ENCODE measurements at places on chromosomes 11 and 22.

GRCh38 chr22:45427114-45427513, 13.6 kb downstream of the RIBC2 start:
- no peak for DNase-seq

DNA sequence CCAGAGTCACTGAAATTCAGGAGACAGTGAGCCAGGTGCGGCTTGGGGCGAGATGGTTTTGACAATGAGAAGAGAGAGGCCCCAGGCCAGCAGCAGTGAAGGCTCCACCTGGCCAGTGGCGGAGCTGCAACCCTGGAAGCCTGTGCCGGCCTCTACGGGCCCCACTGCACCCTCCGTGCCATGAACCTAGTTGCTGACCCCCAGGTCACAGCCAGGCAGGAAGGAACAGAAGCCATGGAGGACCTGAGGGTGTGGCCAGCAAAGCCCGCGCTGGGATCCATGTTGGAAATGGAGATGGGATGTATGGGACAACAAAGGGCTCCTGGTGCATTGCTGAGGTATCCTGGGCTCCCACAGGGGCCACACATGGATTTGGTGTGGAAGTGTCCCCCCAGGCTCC, 1528.5 kb downstream of the BRD1 start:
- no peak for DNase-seq

- no peak for DNase-seq
Observed at GRCh38 chr22:37337204-37337943, 55.1 kb downstream of the CYTH4 start.

- DNase-seq, result no peak
Observed at GRCh38 chr11:132035766-132036165, 665.4 kb downstream of the NTM start.

DNA sequence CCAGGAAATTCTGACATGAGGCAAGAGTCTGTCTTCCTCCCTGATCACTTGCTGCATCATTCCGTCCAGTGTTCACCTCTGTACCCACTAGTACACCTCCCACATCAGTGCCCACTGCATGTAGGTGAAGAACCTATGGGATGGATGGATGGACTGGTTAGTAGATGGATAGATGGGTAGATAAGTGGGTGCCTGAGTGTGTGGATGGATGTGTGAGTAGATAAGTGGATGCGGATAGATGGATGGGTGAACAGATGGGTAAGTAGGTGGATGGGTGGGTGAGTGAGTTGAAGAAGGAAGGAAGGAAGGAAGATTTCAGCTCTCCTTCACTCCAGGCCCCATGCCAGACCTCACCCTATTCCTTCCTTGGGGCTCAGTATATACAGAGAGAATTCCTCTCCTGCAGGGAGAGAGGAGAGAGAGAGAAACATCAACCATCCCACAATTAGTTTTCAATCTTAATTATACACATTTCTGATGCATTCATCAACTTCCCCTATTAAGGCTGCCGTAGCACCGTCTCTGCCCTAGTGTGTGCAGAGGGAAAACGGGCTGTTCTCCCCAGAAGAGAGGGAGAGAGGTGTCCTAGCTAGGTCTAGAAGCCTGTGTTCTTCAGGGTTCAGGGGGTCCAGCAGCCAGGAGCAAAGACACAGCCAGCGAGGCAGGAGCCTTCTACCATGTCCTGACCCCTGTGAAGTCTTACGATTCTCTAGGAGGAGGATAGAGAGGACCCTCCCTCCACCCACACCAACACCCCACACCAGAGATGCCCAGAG, 125.3 kb downstream of the BUD13 start:
- DNase-seq, result no peak

DNA sequence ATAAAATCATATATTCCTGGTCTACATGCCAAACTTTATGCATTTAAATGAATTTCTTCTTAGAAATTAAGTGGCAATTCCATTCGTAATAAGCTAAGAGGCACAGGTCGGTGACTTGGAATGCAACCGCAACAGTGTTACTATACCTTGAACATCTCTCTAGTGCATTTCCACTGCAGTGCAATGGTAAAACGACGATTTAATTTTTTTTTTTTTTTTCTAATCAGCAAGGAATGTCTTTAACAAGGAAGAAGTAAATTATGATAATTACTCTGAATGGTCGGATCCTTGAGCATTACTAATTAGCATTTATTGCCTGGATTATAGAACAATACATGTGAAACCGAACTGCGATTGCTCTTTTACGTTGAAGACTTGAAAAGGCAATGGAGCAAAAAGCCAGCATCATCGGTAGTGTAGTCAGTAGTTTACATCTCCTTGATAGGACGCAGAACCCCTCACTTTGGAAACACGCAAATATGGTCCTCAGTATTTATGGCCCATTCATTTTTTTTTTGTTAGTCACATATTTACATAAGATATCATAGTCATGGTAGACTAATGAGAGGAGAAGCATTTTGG, 20.2 kb downstream of the BLID start:
- DNase-seq, result no peak

DNA sequence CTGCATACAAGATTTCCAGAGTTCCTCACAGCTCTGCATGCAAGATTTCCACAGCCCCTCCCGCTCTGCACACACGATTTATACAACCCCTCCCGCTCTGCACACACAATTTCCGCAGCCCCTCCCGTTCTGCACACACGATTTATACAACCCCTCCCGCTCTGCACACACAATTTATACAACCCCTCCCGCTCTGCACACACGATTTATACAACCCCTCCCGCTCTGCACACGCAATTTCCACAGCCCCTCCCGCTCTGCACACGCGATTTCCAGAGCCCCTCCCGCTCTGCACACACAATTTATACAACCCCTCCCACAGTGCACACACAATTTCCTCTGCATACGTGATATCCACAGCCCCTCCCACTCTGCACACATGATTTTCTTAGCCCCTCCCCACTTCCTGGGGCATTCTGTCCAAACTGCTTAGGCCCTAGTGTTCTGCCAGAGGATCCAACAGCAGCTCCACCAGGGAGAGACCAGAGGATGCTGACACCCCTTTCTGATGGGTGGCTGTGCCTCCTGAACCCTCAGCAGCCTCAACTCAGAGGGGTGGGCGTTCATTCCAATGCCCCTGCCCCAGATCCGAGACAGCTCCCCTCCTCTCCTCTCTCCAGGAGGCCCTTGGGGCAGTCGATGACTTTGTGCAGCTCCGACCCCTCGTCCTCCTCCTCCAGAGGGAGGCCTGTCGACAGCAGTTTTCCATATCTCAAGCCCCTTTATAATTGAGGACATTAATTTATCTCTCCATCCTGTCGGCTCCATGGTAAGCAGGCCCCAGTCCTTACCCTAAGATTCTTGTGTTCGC, 671.7 kb downstream of the BRD1 start:
- no peak for DNase-seq

DNA sequence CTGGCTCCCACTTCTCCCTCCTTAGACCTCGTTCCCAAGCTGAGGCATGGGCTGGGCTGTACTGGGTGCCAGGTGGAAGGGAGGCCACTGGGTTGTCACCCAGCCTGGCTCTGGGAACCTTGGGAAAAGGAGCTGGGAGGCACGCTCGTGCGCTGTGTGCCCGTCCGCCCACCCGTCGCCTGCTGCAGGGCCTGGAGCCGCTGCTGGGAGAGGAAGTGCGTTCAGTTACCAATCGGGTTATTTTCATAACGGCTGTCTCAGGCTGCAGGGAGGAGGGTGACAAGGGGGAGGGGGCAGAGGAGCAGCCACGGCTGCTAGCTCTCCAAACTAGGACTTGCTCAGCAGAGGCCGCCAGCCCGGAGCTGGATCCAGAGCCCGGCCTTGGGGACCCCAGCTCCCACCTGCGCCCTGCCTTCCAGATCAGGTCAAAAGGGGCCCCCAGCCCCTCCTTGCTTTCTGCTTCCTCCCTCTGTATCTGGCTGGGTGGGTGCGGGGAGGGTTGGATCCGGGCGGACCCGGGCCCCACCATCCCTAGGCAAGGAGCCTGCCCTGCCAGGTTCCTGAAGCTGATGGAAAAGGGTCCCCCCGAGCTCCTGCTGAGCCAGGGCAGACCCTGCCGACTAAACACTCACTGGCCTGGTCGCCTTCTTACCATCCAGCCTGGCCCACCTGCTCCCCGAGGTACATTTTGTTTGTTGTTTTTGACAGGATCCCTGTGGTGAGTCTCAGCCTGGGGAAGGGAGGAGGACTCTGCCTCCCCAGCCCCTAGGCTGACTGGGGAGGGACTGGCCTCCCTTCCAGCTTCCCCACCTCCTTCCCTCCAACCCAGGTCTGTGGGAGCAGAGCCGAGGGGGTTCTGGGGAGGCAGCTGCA, 14.3 kb downstream of the DGKZ start:
- DNase-seq, result peak; percentile 76

- DNase-seq, result no peak
Observed at GRCh38 chr11:10492084-10492483, 37.0 kb downstream of the AMPD3 start.

Data from activated T-cell treated with anti-CD3 and anti-CD28 coated beads, Interleukin-2, amount 50 U/mL, for 72 hours (primary cell).